ENCODE measurements at places on chromosomes 13 and 19. TPM values are rescaled to one million over a fixed set of nuclear protein-coding genes. Genes with fewer than 3 reads are reported as not detected.

The ZNF426 gene
- polyA plus RNA-seq, result 7.7 TPM

The PTH2 gene
- polyA plus RNA-seq, result not detected

The SIGLEC12 gene
- polyA plus RNA-seq, result 0.73 TPM

The FAAP24 gene
- polyA plus RNA-seq, result 2.1 TPM

The KLHL1 gene
- not detected for polyA plus RNA-seq

The SIGLECL1 gene
- polyA plus RNA-seq, result not detected

The FGF9 gene
- polyA plus RNA-seq, result 1.5 TPM
